ENCODE measurements at places on chromosomes 16 and 17. TPM values are rescaled to one million over a fixed set of nuclear protein-coding genes. Genes with fewer than 3 reads are reported as not detected.

RNF135 gene
- 20.3 TPM for total RNA-seq

SEC14L5 gene
- 0.83 TPM for total RNA-seq

DNA sequence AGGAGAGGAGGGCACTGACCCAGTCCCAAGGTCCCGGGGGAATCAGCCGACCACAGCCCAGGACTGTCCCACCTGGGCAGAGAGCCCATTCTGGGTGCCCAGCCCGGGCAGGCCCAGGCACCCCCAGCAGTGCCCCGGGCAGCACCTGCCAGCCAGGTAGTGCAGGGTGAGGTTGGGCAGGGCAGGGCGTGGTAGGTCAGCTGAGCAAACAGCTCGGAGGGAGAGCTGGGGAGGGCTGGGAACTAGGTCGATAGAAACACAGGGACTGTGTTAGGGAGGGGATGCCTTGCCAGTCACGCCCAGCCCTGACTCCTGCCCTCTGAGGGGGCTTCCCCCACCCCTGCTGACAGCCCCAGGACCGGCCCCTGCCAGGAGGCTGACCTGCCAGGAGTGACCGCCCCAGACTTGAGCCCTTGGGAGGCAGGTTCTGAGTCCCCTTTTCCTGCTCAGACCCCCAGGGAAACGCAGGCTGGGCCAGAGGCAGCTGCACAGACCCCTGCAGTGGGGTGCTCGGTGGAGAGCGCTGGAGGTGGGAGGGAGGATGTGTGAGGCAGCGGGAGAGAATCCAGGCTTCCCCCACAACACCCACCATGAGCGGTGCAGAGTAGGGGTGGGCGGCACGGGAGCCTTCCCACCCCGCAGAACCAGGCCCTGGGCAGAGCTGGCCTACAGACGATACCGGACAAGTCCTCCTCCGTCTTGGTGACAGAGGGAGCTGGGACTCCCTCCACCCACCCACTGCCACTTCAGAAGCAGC lies 4.7 kb downstream of the HS3ST6 start:
- no peak for DNase-seq

GRCh38 chr16:54077050-54077821 lies 209.4 kb downstream of the IRX3 start:
- DNase-seq = no peak

SHBG gene
- total RNA-seq = not detected

TBC1D3B gene
- total RNA-seq = 5.8 TPM

- no peak for DNase-seq
Measured at GRCh38 chr17:45127548-45128300, 4.6 kb downstream of the PLCD3 start.

- no peak for DNase-seq
Measured at GRCh38 chr16:72427783-72428331, 255.9 kb upstream of the PMFBP1 start.

NAGS gene
- total RNA-seq = 2.5 TPM

DNA sequence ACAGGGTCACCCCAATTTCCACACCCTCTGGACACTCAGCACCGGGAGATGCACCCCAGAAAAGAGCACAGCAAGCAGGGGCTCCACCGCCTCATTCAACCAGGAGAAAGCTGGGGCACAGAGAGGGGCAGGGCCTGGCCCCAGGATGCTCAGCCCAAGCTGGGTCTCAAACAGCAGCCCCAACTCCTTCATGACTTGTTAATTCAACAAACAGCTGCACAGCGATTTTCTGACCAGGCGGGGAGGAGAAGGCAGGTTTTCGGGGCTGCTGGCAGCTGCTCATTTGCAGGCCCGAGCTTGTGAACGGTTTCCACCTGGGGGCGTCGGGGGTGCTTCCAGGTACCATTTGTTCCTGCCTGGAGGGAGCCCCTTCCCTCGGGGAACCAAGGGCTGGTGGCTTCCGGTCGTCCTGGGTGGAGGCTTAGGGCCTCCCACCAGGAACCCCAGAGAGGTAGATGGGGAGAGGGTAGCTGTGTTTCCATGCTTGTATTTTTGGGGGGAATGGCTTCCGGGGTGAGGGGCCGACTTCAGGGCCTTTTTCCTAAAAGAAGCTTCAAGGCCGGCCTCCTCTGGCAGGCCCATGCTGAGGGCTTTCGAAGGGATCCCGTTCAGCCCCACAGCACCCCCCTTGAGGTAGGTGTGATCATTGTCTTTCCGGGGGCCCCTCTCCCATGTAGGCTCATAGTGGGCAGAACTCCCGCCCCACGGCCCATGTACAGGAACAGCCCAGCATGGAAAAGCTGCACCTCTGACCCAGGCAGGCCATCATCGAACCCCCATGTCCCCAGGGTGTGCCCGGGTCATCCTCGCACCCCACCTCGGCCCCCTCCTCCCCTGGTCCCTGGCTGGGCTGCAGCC lies 191.6 kb upstream of the GSE1 start:
- no peak for DNase-seq

GRCh38 chr16:67296420-67296819 lies 17.1 kb downstream of the PLEKHG4 start:
- DNase-seq = no peak

DNA sequence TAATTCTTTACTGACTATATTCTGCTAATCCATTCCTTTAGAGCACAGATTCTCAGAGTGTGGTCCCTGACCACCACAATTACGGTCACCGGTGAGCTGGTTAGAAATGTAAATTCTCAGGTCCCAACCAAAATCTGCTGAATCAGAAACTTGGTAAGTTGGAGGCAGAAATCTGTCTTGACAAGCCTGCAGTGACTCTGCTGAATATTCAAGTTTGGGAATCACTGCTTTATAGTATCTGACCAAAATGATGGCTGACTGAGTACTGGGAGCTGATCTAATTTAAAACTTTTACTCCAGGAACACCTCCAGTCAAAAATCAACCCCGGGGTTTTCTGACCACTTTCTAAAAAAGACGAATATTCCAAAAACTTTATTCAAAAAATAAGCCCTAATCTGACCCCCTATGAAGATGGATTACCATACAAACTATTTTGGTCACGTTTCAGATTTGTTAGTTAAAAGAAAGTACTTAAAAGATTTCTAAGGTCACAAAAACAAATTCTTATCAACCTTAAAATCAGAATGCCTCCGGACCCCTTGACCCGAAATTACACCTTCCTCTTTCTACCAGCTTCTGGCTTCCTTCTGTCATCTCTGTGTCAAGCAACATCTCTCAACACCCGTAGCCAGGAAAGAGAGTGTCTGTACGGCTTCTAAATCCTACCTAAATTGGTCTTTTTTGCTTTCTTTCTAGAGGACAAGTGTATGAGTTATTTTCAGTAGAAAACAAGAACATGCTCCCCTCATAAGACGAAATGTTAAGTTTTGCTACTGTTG lies 38.6 kb downstream of the CREBBP start:
- DNase-seq = peak; percentile 10

NKD1 gene
- total RNA-seq = 43.6 TPM

DNA sequence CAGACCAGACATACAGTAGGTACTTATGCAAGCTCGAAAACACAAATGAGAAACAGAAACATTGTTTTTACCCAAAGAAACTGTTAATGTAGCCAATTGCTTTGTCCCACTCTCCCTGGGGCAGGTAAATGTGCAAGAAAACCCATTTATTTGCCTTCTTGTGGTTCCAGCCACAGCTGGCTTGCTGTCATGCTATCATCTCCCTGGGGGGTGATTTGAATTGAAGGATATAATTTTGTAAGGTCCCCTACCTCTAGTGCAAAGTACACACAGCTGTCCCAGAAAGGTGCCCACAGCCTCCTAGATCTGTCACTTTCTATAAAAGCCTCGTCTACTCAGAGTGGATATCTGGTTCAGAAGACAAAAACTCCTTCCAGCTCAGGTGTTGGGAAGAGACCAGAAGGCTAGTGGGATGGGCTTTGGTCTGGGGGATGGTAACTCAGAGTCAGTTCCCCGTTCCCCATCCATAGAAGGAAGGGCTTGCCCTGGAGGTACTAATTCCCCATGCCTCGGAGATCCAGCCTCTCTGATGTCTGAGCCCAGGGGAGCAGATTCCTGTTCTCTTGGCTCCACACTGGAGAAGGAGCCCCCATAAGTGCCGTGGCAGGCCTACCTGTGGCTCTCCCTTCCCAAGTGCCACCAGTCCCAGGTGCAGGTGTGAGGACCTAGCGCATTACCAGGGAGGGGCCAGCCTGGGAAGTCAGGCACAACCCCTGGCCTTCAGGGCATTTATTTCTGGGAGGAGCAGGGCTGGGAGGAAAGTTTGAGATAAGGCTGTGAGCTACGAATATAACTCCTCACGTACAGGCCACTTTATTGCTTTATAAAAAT lies 2.4 kb upstream of the PRR15L start:
- no peak for DNase-seq

DNA sequence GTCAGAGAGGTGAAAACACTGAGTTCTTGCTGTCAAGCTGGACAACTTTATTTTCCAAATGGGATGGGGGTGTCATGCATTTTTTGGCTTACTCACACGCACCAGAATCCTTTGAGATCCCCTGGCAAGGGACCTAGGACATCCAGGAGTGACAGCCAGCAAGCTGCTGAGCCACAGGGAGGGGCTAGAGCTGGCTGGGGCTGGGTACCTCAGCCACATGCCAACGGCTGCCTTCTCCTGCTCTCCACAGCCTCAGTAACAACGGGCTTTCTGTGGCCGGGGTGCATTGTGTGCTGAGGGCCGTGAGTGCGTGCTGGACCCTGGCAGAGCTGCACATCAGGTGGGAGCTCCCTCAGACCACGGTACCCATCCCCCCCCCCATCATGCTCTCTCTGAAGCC lies 47.6 kb downstream of the NLRC5 start:
- DNase-seq = no peak

DNA sequence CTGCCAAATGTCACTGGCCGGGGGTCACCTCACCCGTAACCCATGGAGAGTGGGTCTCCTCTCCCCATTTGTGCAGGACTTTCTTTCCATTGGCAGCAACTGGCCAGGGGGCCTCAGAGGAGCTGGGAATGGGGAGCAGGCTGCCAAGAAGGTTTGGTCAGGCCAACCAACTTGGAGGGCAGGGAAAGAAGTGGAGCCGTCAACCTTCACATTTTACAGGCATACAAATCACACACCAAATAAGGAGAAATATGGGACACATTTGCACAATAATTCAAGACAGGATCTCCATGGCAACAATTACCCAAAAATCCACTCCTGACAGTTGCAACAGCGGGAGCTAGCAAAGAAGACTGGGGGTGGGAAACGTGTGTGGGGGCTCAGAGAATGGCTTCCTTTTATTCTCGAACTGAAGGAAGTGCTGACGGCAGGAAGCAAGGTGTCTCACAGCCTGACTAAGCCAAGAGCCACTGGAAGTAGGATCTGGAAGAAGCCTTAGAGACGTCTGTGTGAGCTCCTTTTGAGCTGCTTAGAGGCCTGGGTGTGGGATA lies 20.9 kb downstream of the RPRML start:
- no peak for DNase-seq

GRCh38 chr16:89026121-89026612 lies 49.2 kb upstream of the CBFA2T3 start:
- no peak for DNase-seq

HCRT gene
- not detected for total RNA-seq

DNA sequence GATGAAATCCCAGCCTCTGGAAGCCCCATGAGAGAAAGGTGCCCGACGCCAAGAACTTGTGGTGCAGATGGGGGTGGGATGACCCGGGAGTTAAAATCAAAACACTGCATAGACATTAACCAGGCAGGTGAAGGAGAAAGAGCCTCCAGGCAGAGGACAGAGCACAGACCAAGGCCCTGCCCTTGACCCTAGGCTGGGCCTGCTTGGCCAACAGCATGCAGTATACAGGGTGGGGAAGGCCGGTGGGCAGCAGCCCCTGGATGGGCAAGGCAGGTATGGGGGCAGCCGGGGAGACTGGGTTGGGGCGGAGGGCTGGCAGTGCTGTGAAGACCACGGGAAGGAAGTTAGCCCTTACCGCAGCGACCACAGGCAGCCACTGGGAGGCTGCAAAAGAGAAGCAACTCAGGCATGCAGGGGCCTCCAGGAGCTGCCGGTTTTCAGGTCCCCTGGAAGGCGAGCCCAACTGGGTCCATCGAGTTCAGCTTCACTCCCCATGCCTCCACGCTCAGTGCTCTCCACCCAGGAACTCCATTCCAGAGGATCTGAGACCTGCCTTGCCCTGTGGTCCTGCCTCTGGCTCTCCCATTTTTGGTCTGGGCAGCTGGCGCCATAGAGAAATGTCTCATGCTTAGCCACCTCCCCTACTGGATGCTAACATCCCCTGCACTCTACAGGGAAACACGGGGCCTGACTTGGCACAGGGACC lies 81.2 kb downstream of the C16orf95 start:
- no peak for DNase-seq

CPNE7 gene
- 1.4 TPM for total RNA-seq

- no peak for DNase-seq
Measured at GRCh38 chr16:86089991-86090390, 191.0 kb downstream of the IRF8 start.

DNA sequence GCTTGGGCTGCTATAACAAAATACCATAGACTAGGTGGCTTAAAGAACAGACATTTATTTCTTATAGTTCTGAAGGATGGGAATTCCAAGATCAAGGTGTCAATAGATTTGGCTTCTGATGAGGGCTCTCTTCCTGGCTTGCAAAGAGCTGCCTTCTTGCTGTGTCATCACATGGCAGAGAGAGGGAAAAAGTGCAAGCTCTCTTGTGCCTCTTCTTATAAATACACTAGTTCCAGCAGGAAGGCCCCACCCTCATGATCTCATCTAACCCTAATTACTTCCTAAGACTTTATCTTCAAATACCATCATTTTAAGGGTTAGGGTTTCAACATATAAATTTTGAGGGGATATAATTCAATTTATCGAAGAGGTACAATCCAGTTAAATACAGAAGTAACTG lies 30.6 kb downstream of the ABCA9 start:
- DNase-seq = no peak

DNA sequence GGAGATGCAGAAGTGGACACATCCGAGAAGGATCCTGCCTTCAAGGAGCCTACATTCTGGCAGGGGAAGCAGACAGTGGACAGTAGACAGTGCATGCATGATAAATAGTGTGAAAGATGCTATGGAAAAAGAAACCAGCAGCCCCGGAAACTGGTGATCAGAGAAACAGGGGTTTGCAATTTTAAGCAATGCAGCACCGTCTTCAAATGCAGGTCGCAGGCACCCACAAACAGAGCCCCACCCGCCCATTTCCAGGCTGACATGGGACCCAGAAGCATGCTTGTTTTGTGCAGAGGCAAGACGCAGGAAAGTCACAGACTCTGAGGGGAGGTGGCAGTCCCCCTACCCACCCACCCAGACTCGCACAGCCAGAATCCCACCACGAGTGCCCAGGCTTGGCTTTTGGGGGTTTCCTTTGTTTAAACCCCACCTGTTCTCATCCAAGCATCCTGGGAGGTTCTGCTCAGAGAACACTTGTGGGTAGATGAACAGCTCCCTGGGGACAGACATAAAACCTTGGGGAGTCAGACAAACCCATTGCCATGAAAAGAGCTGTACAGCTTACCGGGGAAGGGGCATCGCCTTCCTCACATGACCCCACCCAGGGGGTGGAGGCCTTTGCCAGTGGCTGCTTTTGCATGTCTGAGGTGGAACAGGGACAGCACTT lies 114.3 kb downstream of the MGAT5B start:
- DNase-seq = no peak

ASGR1 gene
- total RNA-seq = 0.52 TPM

- no peak for DNase-seq
Measured at GRCh38 chr17:32494621-32495358, 8.0 kb downstream of the CDK5R1 start.

Measured in esophagus muscularis mucosa (tissue), 4 donors.